ENCODE measurements at places on chromosomes 7 and 10. TPM values are rescaled to one million over a fixed set of nuclear protein-coding genes. Genes with fewer than 3 reads are reported as not detected.

Gene TMEM196
- total RNA-seq = not detected

Gene GSTO2
- total RNA-seq = 1.4 TPM

Gene ANKRD22
- not detected for total RNA-seq

Gene TFR2
- 0.04 TPM for total RNA-seq

Gene APBB1IP
- total RNA-seq = not detected

Gene INA
- not detected for total RNA-seq

Gene VGF
- 338 TPM for total RNA-seq

Gene CUEDC2
- total RNA-seq = 81.4 TPM

Gene ORAI2
- total RNA-seq = 29.3 TPM

Gene MYO1G
- 0.13 TPM for total RNA-seq

Gene LEP
- total RNA-seq = not detected

Gene GTF2IRD2
- total RNA-seq = 2.4 TPM

Gene CTTNBP2
- 2.4 TPM for total RNA-seq

Gene TEX36
- 0.27 TPM for total RNA-seq

Gene RBP3
- total RNA-seq = not detected

Gene PRLHR
- total RNA-seq = not detected

Gene RNF32
- 0.30 TPM for total RNA-seq

Gene C10orf53
- not detected for total RNA-seq

Gene BMPR1A
- total RNA-seq = 20.4 TPM

Gene SLC29A4
- total RNA-seq = 0.37 TPM

Gene UPK3BL1
- 16.4 TPM for total RNA-seq

Data from A375 (cell line).